NCI-H226 (cell line): ENCODE measurements at places on chromosomes 2 and 18.
A peak's percentile ranks its signal among the peaks of the same experiment; 100 is the strongest.

- DNase-seq = no peak
Measured at GRCh38 chr2:207995887-207996286, 29.4 kb downstream of the PLEKHM3 start.

- DNase-seq = no peak
Measured at GRCh38 chr2:170229125-170229524, 51.2 kb downstream of the MYO3B start.

GRCh38 chr2:75315436-75315835 lies 116.1 kb upstream of the TACR1 start:
- DNase-seq = no peak

GRCh38 chr2:98137196-98137595 lies 50.2 kb downstream of the VWA3B start:
- DNase-seq = no peak

DNA sequence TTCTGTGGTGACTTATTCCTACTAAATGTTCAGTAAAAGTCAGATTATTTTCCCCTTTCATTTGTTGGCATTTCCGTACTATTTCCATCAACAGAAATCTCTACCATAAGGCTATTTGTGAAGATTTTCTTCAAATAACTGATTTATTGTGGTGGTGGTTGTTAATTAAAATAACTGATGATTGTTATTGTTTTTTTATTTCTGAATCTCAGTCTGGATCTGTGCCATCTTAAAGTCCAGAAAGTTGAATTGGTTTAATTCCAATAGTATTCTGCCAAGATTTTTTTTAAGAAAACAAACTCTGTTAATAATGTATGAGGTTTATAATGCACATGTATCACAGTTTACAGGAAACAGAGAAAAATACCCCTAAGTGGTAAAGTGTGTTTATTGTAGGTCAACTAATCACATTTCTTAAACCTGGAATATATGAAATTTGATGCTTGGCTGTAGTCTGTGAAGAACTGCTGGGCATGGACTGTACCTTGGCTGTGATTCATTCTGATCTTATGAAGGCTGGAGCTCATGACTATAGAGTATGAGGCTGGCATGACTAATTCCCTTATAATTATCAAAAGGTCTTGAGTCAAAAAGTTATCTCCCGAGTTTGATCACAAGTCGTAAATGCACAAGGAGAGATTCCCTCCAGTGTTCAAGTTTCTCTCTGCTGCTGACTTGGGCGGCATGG lies 134.2 kb upstream of the RND3 start:
- DNase-seq = peak; percentile 93

GRCh38 chr18:75752740-75753263 lies 325.3 kb upstream of the SMIM21 start:
- no peak for DNase-seq

DNA sequence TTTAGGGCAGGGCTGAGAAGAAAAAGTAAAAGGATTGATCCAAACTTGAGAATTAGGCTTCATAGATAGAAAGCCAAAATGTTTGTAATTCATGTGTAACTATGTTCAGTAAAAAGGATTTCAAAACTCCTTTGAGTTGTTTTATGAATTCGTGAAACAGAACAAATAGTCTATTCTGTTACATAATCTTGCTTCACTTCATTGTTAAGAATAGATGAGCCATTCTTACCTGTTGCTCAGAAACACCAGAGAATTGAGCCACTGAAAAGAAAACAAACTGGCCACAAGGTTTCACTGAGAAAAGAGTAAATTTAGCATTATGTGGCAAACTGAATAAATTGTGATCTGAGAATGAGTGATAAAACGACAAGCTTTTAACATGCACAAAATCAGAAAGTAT lies 4.5 kb upstream of the ITPRID2 start:
- DNase-seq = no peak

DNA sequence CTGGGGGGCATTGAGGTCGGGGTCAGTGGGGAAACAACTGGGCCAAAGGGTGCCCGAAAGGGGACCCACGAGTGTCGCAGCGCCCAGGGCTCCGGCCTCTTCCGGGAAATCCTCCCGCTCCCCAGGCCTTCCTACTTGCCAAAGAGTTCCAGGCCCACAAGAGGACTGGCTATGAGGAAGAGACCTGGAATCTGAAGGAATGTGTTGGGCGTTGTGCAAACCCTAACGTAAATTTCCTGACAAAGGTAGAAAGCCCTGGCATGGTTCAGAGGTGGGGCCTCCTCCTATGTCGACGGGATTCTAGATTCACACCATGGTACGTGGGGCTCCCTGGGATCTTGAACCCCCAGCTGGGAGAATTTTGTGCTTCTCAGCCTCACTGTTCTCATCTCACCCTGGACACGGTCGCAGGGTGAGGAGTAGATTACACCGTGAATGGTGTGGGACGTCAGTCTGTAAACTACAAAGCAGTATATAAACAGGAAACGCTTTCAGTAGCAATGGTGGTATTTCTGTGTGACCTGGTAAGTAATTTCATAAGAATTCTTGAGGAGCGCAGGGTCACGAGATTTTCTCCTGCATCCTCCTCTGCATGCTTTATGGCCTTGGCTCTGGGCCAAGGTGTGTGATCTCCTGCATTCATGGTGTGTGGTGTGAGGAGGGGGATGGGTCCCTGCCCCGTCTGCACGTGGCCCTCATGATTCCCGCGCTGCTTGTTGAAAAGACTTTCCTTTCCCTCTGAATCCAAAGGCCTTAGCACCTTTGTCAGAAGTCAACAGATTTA lies 868 bp downstream of the HSBP1L1 start:
- peak; percentile 62 for DNase-seq

DNA sequence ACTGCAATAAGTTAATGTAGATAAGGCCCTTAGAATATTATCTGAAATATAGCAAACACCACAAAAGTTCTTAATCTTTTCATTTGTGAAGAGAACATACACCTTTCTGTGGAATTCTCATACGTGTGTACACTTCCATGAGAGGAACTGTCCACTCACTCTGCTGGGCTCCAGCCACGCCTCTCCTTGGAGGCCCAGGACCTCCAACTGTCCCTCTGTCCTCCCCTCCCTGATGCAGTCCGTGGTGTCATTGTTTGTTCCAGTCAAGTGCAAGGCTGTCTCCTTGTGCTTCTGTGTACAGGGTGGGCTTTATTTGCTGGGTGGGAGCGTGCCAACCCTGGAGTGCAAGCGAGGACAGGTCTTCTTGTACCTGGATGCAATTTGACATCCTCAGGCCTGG lies 8.7 kb downstream of the RAB12 start:
- no peak for DNase-seq

DNA sequence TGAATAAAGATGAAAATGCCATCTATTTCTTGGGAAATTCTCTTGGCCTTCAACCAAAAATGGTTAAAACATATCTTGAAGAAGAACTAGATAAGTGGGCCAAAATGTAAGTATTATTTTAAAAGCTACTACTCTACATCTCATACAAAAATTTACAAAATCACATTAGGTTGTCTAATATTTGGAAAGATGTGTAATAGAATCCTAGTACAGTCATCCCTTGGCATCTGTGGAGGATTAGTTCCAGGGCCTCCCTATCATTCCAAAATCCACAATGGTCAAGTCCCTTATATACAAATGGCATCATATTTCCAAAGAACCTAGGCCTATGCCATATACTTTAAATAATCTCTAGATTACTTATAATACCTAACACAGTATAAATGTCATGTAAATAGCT lies 41.2 kb downstream of the KYNU start:
- no peak for DNase-seq

- DNase-seq = no peak
Measured at GRCh38 chr2:224722770-224723169, 6.6 kb upstream of the CCDC195 start.

- no peak for DNase-seq
Measured at GRCh38 chr2:109382226-109382895, 231.4 kb downstream of the SEPTIN10 start.

GRCh38 chr2:24363301-24363700 lies 3.0 kb upstream of the ITSN2 start:
- no peak for DNase-seq

- no peak for DNase-seq
Measured at GRCh38 chr18:51767293-51767692, 569.8 kb upstream of the MEX3C start.

- no peak for DNase-seq
Measured at GRCh38 chr18:23861805-23862470, 152.6 kb upstream of the TTC39C start.

- DNase-seq = no peak
Measured at GRCh38 chr2:43191947-43192516, 34.4 kb downstream of the ZFP36L2 start.

- no peak for DNase-seq
Measured at GRCh38 chr2:18123211-18123570, 244.7 kb downstream of the KCNS3 start.

DNA sequence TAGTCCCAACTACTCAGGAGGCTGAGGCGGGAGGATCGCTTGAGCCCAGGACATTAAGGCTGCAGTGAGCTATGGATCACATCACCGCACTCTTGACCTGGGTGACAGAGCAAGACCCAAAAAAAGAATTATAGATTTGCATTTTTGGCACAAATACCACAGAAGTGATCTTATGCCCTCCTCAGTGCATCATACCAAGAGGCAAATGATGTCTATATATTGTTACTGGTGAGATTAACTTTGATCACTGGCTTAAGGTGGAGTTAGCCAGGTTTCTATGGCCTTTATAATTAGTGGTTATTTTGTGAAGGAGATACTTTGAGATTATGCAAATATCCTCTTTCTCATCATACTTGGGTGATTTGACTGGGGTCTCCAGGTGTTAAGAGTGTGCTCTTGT lies 22.1 kb upstream of the CATIP start:
- no peak for DNase-seq

DNA sequence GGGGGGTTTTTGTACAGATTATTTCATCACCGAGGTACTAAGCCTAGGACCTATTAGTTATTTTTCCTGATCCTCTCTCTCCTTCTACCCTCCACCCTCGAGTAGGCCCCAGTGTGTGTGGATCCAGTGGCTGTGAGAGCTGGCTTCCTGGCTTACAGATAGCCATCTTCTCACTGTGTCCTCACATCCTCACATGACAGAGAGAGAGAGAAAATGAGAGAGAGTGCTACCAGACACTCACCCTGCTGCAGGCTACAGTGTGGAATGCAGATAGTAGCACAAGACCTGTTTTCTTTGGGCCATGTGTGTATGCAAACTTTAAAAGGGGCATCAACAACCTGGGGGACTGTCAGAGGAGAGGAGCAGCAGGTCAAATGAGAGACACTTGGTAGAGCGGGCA lies 9.5 kb downstream of the KCNK3 start:
- no peak for DNase-seq

GRCh38 chr18:10036479-10036878 lies 122.7 kb downstream of the VAPA start:
- DNase-seq = no peak

- no peak for DNase-seq
Measured at GRCh38 chr2:10371441-10372196, 68.9 kb downstream of the HPCAL1 start.

GRCh38 chr18:22344908-22345670 lies 72.6 kb downstream of the CTAGE1 start:
- DNase-seq = no peak
